DMS 273 treated with DMSO at 0.1 percent for 48 hours (cell line): ENCODE measurements at places on chromosomes 1 and 21.

DNA sequence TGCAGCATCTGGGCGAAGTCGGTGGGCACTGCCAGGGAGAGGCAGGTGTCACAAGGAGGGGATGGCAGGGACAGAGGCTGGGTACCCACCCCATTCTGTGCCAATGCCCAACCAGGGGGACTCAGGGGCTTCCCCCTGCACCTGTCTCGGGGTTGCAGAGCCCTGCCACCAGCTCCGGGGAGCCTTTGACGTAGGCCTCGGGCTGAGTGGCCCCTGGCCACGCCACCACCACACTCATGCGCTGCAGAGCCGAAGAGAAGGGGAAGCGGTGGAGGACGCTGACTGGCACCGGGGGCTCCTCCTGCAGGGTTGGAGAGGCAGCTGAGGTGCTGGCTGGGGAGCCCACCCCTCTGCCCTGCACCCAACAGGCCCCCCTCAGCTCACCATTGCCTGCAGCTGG, 11.7 kb upstream of the MFAP2 start:
- DNase-seq = no peak

- no peak for DNase-seq
These were observed 166.1 kb upstream of the DPYD start for GRCh38 chr1:98086796-98087441.

DNA sequence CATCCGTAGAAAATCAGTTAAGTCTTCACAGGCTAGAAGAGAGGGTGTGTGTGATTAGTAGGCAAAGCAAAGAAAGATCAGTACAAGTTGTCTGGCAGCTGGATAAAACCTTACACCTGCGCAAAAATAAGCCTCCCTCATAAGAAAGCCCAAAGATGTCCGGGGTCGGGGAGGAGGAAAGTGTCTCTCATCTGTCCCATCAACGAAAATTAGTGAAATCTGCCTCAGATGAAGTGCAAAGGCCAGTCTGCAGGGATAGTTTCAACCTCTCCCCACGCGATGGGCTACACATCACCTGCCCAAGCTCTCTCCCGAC, 333.9 kb downstream of the SRGAP2C start:
- DNase-seq = no peak

DNA sequence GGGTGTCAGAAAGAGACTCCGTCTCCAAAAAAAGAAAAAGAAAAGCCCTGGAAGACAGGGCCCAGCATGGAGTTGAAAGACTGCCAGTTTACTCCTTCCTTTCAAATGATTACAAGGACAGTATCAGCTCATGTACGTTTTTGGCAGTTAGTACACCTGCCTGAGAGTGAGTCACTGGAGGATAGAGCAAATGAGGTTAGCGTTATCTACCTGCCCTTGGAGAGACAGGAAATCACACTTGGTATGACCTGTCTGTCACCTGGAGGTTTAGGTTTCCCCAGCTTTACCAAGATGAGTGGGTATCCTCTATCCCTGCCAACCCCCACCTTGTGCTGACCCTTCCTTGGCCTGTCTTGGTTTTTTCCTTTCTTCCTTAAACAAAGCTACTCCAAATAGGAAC, 96.8 kb upstream of the BMP8A start:
- no peak for DNase-seq

DNA sequence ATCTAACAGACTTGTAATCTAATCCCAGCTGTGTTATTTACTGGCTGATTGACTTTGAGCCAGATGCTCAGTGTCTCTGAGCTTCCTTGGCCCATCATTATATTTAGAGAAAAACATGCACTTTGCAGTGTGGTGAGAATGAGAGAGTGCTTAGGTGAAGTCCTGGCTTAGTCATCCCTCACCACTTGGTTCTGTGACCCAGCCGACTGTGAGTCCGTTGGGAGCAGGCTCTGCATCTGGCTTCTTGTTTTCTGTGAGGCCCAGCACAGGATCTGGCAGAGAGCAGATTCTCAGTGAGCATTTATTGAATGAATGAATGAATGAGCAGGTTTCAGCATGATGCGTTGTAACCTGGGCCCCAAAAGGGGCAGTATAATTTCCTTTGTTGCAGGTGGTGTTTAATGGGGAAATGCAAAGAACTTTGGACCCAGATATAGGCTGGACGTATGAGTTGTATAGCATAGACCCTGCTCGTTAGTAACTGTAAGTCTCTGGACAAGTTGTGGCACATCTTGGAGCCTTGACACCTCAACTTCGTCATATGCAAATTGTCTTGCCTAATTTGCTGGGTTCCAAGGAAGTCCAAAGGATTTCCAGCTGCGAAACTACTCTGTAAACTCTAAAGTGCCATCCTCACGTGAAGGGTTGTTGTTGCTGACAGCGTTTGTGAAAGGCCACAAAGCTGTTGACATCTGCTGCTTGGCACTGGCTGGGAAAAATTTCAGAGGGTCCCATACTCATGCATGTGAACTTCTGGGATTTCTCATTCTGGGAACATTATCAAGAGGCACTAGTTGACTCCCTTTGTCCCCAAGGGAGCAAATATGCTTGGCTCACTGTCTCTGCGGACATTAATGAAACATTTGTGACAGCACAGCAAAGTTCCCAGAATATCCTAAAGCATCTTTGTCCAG, 138.8 kb upstream of the USP24 start:
- DNase-seq = no peak

GRCh38 chr1:6503884-6504602, 12.6 kb upstream of the PLEKHG5 start:
- no peak for DNase-seq

DNA sequence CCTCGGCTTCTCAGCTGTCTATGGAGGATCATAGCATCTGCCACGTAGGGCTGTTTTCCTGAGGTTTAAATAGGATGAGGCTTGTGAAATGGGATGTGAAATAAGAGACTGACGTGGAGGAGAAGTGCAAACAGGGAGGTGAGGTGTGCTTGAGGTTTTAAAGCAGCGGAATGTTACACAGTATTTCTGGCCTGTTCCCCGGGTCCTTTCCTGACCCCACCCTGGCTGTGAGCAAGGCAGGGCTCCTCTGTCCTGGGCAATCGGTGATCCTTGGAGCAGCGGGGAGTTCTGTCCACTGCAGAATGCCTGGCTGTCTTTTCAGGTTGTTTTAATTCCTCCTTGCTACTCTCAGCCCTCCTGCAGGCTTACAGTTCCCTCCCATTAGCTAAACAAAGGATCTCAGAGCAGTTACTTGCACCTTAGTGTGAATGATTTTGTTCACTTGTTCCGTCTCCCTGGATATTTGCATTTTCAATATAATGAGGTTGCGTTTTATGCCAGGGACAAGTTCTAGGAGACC, 38.6 kb downstream of the LHX4 start:
- DNase-seq = no peak

GRCh38 chr1:164718821-164719220, 159.8 kb downstream of the PBX1 start:
- DNase-seq = no peak

- no peak for DNase-seq
These were observed 24.8 kb upstream of the PSEN2 start for GRCh38 chr1:226845624-226846023.

DNA sequence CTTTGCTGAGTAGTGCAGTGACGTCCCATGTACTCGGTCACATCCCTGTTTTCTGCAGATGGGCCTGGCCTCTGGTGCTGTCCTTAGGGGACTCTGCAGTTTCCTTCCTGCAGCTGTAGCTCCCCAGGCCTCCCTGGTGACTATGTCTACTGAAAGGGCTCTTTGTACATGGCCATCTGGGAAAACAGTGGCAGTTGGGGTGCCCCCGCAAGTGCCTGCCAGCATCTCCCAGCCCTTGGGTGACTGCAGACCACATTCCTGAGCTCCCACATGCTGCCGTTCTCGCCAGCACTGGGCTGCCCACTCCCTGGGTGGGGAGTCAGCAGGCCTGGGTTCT, 37.5 kb upstream of the KCNA10 start:
- DNase-seq = peak; percentile 48

GRCh38 chr1:19731311-19731821, 66.7 kb downstream of the HTR6 start:
- no peak for DNase-seq

DNA sequence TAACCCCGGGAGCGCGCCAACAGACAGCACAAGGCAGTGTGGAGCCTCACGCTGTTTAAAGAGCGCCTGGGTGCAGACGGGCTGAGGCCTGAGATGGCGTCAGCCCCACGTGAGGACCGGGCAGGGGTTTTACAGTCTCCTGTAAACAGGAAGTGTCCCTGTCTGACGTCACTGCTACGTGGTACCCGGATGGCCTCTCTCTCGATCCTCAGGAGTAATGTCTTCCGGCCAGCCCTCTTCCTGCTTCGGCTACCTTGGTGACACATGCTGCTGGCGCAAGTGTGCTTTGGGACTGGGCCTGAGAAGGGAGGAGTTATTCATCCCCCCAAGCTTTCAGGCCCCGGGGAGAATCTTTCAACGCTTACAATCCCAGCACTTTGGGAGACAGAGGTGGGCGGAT, 41.2 kb downstream of the CNST start:
- DNase-seq = no peak

DNA sequence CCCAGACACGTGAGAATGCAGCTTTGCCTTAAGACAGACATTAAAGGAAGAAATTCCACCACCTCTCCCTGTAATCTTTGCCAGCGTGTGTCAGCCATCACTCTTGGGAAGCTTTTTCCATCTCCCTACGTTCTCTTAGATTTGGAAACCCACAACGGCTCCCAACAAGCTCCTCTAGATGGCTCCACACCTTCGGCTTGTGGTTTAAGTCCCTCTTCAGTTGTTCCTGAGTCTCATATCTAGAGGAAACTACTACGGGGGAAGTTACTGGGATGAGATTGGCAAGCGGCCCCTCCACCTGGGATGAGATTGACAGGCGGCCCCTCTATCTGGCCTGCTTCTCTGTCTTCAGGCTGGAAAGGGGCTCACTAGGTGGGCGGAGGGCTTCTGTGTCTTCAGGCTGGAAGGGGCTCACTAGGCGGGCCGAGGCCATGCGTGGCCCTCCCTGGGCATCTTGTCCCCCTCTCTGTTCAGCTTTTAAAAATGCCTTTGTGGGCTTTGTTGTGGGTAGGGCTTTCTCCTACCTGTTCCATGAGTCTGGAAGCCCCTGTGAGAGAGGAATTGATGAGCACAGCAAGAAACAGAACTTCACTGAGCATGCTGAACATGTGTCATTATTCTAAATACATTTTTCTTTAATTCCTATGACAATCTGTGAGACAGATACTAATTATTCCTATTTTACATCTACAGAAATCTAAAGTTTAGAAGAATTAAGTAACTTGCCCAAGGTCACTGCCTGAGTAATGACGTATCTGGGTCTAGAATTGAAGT, 670.5 kb downstream of the KIF26B start:
- DNase-seq = no peak

DNA sequence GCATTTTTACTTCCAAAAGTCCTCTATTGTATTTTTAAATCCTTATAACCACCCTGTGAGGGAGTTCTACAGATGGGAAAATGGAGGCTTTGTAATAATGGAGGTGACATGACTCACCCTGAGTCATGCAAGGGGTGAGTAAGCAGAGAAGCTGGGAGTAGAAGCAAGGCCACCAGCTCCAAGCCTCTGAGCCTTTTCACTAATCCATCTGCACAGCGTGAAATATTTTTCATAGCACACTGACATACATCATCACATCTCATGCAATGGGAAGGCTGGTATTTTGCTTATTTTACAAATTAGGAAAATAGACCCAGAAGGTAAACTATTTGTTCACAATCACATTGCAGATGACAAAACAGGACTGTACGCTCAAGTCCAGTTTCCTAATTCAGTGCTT, 96.9 kb downstream of the KCNH1 start:
- DNase-seq = no peak

GRCh38 chr1:10637834-10638558, 158.4 kb downstream of the CASZ1 start:
- no peak for DNase-seq

DNA sequence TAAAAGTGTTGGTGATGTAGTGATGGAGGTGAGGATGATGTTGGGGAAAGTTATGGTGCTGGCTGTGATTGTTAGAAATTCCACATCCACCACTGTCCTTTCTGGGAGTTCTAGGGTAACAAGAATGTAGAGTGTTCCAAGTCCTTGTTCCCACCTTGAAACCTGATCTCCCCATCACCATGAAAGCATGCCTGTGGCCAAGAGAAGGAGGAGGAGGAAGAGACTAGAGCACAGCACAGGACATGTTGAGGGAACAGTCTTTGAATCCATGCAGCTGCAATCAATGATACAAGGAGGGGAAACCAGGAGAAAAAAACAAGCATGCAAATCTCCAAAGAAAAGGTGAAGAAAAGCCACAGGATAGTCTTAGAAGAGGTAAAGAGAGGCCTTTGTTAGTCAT, 45.9 kb upstream of the ARTN start:
- no peak for DNase-seq

- DNase-seq = no peak
These were observed 68.7 kb upstream of the FAM3B start for GRCh38 chr21:41247561-41248545.

DNA sequence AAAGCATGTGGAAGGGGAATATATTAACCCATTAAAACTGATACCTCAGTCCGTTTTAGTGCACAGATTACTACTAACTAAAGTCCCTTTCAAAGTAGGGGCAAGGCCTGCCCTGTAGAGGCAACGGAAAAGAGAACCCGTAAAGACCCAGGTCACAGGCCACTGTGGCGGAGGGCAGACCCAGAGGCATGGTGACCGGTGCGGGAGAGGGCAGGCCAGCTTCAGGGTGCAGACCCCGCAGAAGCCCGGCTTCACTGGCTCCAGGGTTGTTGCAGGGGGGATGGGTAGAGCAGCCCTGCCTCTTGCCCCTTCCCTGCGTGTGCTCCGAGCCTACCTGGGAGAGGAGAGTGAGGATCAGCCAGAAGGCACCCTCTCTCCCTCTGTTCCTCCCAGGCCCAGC, 17.7 kb downstream of the CNTN2 start:
- DNase-seq = no peak

DNA sequence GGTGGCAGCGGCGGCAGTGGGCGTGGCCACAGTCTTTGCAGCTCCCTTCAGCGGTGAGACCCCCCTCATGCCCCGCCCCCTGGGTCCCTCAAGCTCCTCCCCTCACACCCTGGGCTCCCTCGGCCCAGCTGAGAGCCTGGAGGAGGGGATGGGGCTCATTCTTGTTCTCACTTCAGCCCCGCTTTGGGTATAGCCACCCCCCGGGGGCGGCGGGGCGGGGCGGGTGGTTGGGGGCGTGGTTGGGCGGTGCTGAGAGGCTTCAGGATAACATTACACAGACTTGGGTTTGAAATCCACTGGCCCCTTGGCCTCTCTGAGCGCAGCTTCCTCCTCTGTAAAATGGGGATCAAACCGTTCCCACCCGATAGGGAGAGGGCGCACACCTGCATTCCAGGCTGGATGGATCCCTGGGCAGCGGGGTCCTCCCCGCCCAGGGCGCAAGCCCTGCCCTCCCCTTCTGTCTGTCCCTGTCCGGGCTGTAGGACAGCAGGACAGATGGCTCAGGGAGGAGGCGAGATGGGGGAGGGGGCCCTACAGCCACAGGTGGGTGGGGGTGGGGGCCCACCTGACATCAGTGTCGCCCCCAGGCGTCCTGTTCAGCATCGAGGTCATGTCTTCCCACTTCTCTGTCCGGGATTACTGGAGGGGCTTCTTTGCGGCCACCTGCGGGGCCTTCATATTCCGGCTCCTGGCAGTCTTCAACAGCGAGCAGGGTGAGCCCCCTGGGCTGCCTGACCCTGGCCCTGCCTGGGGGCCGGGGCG, 5.1 kb downstream of the CLCNKA start:
- no peak for DNase-seq

- DNase-seq = no peak
These were observed 2.0 kb upstream of the COL9A2 start for GRCh38 chr1:40318970-40319621.

- DNase-seq = no peak
These were observed 8.7 kb downstream of the WRAP73 start for GRCh38 chr1:3641046-3641760.
